Endothelial cell of umbilical vein (primary cell): ENCODE measurements at places on chromosomes 11 and 22. TPM values are rescaled to one million over a fixed set of nuclear protein-coding genes. Genes with fewer than 3 reads are reported as not detected.

Gene KDM4E
- not detected in 2 replicates for total RNA-seq

DNA sequence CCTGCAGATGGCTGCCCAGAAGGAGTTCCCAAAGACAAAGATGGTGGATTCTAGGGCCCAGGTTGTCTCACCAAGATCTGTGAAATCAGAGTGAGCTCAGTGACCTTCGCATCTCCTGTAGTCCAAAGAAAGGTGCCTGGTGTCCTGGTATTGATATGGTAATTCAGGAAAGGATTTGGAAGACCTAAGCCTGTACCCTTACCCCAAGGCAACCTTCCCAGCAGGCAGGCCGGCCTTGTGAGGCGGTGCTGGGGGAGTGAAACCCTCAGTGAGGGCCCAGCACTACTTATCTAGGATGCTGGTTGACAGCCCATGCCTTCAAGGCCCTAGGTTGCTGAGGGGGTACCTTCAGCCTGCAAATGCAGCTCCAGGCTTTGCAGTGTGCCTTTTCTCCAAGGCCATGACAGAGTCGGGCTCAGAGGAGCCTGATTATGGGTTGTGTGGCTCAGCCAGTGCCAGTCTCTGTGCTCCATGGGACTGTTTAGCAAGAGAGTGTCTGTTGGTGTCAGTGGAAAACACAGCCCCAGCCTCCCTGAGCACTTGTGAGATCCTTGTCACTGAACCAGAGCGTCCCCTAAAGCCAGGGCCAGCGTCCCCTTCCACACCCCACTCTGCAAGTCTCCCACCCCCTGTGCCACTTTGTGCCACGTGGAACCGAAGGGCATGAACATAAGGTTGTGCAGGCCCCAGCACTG lies 72.8 kb upstream of the MYOD1 start:
- no peaks in the 10 kb centered on the region for H3K27me3 ChIP-seq
- H3K4me1 ChIP-seq = peaks cover 15% of the 10 kb centered on the region
- no peak for DNase-seq
- no peaks in the 10 kb centered on the region for H3K36me3 ChIP-seq
- no peak overlapping the region for H3K27ac ChIP-seq
- H3K4me3 ChIP-seq = no peak overlapping the region

- H3K27ac ChIP-seq = no peak overlapping the region
- no peaks in the 10 kb centered on the region for H3K27me3 ChIP-seq
- no peak overlapping the region for H3K4me3 ChIP-seq
- peaks cover 22% of the 10 kb centered on the region for H3K4me1 ChIP-seq
- DNase-seq = no peak
Observed at GRCh38 chr11:78076733-78077403, 2.8 kb downstream of the NDUFC2 start.

DNA sequence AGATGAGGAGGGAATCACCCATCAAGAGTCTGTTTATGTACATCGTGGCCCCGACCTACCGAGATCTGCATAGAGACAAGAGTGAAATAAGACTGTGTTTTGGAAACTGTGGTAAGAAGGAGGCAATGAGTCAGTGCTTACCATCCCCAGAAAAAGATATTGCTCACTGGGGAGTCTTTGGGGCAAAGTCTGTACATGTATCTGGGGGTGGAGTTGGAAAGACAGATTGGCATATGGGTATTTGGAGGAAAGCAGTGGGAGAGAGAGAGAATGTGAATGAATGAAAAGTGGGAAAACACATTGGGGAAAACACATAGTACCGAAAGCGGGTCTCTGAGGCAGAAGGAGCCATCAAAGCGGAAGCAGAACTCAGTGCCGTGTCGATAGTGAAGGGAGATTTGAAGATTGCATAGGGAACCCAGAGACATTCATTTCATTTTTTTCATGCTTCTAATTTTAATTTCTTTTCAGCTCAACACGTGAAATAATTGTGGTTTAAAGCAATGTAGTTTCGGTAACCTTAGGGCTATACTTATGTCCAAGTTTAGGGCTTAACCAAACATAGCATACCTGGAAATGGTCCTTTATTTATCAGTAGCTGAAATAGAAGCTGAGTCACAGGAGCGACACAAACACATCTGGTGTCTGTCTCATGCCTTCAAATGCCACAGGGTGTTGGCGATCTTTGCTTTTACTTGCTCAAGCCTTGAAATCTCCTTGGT lies 98.6 kb upstream of the CD44 start:
- no peak overlapping the region for H3K4me3 ChIP-seq
- peaks cover 7% of the 10 kb centered on the region for H3K27me3 ChIP-seq
- DNase-seq = no peak
- H3K27ac ChIP-seq = no peak overlapping the region
- H3K4me1 ChIP-seq = peaks cover 14% of the 10 kb centered on the region
- H3K36me3 ChIP-seq = no peaks in the 10 kb centered on the region

Gene MRGPRX4
- total RNA-seq = not detected in 2 replicates
